Right ventricle myocardium superior (tissue), 1 donor: ENCODE measurements at places on chromosomes 6 and 20. TPM values are rescaled to one million over a fixed set of nuclear protein-coding genes. Genes with fewer than 3 reads are reported as not detected.

- DNase-seq: peak; percentile 54
Observed at GRCh38 chr6:143579703-143580102, 68.2 kb upstream of the FUCA2 start.

GRCh38 chr6:124661097-124661661 lies 301.1 kb upstream of the RNF217 start:
- DNase-seq: no peak

- no peak for DNase-seq
Observed at GRCh38 chr6:140929121-140929520, 1203.6 kb upstream of the GJE1 start.

DNA sequence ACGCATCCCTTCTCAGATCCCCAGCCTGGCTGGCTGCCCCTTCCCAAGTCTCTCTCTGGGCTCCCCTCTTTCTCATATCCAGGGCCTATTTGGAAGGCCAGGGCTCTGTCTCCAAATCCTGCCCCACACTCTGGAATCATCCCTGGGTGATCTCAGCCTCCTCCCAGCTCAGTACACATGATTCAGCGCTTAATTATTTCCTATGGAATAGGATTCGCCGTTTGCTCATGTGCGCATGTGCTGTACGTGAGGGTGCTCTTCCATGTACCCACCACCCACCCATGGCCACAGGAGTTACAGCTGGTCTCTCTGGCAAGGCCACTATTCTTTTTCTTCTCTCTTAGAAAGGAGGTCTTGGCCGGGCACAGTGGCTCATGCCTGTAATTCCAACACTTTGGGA lies 81.7 kb upstream of the FOXP4 start:
- no peak for DNase-seq

GRCh38 chr20:54126806-54127655 lies 46.8 kb downstream of the CYP24A1 start:
- DNase-seq: no peak

- DNase-seq: no peak
Observed at GRCh38 chr6:122388945-122389344, 10.5 kb upstream of the HSF2 start.

The E2F1 gene
- total RNA-seq: 1.1 TPM

The GHRH gene
- 0.97 TPM for total RNA-seq

The PHACTR2 gene
- 70.0 TPM for total RNA-seq
